Large intestine (tissue), 12 donors: ENCODE measurements at places on chromosomes 11 and 22.
A peak's percentile ranks its signal among the peaks of the same experiment; 100 is the strongest.

- peaks cover 11% of the 10 kb centered on the region for H3K27me3 ChIP-seq
- H3K4me3 ChIP-seq = no peak overlapping the region
- peaks cover 11% of the 10 kb centered on the region for H3K4me1 ChIP-seq
Measured at GRCh38 chr22:39179841-39180335, 27.4 kb upstream of the CBX7 start.

GRCh38 chr11:63556404-63557013 lies 6.7 kb downstream of the PLAAT2 start:
- no peak for DNase-seq
- no peak overlapping the region for H3K4me3 ChIP-seq
- peaks cover 4% of the 10 kb centered on the region for H3K4me1 ChIP-seq
- H3K36me3 ChIP-seq = no peaks in the 10 kb centered on the region

- no peaks in the 10 kb centered on the region for H3K4me1 ChIP-seq
- DNase-seq = no peak
- H3K27ac ChIP-seq = no peak overlapping the region
- no peaks in the 10 kb centered on the region for H3K36me3 ChIP-seq
- no peak overlapping the region for H3K4me3 ChIP-seq
Measured at GRCh38 chr11:78371221-78371891, 46.3 kb downstream of the GAB2 start.

DNA sequence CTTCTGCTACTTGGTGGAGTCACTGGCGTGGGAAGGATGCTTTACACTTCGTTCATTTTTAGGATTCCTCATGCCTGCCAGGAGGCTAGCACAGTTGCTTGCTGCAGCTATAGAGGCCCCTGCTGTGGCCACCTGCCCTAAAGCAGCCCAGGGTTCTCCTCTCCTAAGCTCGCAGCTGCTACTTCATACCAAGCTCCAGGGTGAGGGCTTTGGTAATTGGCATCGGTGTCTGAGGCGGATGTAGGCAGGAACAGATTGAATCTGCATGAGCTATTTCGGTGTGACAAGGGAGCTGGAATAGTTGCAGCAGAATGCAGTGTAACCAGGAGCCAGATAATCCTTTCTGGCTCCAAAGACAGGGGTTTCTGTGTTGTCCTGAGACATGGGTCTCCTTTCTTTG lies 133.1 kb downstream of the MICAL2 start:
- no peak overlapping the region for H3K27ac ChIP-seq
- peaks cover 28% of the 10 kb centered on the region for H3K36me3 ChIP-seq

DNA sequence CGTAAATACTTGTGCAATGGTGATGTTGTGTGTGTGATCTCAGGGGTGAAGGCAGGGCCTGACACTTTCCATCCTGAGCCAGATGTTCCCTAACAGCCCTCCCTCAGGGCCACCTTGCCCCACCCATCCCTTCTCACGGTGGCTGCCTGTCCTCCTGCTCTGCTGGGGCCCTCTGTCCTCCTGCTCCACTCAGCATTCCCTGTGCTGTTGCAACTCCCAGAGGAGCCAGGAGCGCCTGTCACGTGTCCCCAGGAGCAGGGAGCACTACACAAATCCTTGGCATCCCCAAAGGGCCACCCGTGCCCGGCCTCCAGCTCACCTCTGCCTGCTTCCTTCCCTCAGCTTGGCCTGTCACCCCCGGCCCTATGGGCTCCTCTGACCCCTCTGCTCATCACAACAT lies 10.2 kb upstream of the CSNK1E start:
- no peaks in the 10 kb centered on the region for H3K27me3 ChIP-seq
- no peak for DNase-seq
- H3K4me1 ChIP-seq = no peaks in the 10 kb centered on the region
- no peaks in the 10 kb centered on the region for H3K36me3 ChIP-seq
- H3K4me3 ChIP-seq = no peak overlapping the region
- H3K27ac ChIP-seq = no peak overlapping the region

DNA sequence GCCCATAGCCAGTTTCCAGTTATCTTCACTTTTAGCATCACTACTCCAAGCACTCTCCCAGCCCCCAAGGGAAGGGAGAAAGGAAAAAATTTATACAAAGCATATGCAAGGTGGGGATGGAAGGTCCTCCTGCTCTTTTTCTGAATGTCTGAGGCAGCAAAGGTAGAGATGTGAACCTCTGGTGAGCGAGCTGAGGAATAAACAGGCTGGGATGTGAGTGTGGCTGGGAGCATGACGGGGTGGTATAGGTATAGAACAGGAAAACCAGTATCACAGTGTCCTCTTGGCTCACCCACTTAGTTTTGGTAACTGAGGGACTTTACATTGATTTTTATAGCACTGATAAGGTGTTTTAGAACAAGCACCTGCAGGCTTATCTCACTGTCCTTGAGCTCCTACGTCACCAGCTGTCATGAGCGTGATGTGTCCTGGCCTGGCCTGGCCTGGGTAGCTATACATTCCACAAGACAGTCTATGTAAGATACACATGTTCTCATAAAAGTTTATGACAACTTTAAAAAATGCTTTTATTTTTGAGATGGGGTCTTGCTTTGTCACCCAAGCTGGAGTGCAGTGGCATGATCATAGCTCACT lies 10.3 kb upstream of the POLD3 start:
- H3K27me3 ChIP-seq = no peaks in the 10 kb centered on the region
- H3K4me1 ChIP-seq = peaks cover 6% of the 10 kb centered on the region
- no peaks in the 10 kb centered on the region for H3K36me3 ChIP-seq

DNA sequence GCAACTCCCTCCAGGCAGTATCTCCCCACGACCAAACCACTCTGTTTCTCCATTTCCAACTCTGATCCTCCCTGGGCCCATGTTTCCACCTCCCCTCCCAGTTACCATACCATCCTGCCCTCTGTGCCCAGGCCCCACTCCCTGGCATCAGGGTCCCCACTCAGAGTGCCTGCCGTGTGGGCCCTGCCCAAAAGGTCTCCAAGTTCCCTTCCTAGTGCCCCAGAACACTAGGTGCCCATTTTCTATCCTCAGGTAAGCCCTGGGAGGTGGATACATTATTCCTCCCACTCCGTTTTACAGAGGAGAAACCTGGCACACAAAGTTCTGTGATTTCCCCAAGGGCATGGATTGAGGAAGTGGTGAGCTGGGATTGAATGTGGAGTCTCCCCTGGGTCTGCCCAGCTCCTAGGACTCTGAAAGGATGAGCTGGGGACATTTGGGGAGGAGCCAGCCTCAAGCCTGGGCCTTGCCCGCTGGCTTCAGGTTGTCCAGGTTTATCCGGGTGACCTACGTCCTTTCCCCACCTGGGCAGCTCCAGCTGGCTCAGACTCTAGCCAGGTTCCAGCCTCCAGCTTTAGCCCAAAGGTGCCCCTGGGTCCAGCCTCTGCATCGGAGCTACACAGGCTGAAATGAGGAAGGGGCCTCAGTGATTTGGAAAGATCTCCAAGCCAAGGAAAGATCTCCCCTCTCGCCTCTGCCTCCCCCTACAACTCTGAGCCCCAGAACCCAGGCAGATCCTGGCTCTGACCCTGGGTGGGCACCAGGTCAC lies 2.2 kb upstream of the GSTT4 start:
- peaks cover 15% of the 10 kb centered on the region for H3K4me1 ChIP-seq
- H3K4me3 ChIP-seq = no peak overlapping the region
- no peaks in the 10 kb centered on the region for H3K36me3 ChIP-seq
- H3K27me3 ChIP-seq = no peaks in the 10 kb centered on the region
- DNase-seq = no peak
- H3K27ac ChIP-seq = no peak overlapping the region

GRCh38 chr11:113994077-113994954 lies 19.4 kb downstream of the HTR3A start:
- H3K27ac ChIP-seq = no peak overlapping the region
- no peaks in the 10 kb centered on the region for H3K4me1 ChIP-seq
- H3K27me3 ChIP-seq = peaks cover 21% of the 10 kb centered on the region
- no peak overlapping the region for H3K4me3 ChIP-seq
- no peaks in the 10 kb centered on the region for H3K36me3 ChIP-seq

GRCh38 chr22:46027211-46028105 lies 50.5 kb upstream of the WNT7B start:
- peaks cover 12% of the 10 kb centered on the region for H3K27me3 ChIP-seq
- H3K4me1 ChIP-seq = peaks cover 9% of the 10 kb centered on the region
- peak; percentile 77 for DNase-seq
- peak overlapping the region; percentile 16 for H3K27ac ChIP-seq

DNA sequence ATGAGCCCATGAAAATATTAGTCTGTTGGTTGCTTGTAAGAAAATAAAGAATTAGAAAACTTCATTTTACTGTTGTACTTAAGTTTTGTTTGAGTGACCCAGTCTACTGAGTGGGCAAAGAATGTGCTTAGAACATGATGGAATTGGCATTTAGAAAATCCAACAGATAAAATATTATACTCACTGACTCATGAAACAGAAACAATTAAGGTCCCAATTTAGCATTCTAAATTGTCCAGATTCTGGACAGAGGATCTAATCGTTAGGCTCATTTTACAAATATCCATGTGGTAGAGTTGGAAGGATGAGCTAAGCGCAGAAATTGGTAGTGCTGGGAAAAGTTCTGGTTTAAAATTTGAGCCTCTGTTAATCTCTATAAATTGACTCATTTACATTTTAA lies 45.4 kb downstream of the METTL15 start:
- H3K36me3 ChIP-seq = peaks cover 16% of the 10 kb centered on the region
- H3K4me3 ChIP-seq = no peak overlapping the region

DNA sequence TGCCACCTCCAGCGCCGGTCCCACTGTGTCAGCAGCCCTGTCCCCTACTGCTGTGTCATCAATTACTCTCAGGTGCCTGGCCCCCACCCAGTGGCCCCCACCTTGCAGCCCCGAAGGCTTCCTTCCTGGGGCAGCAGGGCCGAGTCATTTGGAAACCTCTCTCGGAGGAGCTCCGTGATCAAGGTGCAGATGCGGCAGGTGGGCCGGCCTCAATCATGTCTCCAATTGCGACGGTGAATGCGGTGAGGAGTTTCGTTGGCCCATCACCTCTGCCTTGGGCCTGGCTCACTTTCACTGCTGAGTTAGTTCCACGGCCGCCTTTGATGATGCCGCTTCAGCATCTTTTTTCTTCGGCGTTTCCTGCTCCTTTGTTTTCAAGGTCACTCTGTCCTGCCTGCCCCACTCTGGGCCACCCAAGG lies 11.3 kb upstream of the CXCR5 start:
- H3K27ac ChIP-seq = no peak overlapping the region
- no peaks in the 10 kb centered on the region for H3K36me3 ChIP-seq
- DNase-seq = no peak
- H3K27me3 ChIP-seq = no peaks in the 10 kb centered on the region
- H3K4me3 ChIP-seq = no peak overlapping the region

DNA sequence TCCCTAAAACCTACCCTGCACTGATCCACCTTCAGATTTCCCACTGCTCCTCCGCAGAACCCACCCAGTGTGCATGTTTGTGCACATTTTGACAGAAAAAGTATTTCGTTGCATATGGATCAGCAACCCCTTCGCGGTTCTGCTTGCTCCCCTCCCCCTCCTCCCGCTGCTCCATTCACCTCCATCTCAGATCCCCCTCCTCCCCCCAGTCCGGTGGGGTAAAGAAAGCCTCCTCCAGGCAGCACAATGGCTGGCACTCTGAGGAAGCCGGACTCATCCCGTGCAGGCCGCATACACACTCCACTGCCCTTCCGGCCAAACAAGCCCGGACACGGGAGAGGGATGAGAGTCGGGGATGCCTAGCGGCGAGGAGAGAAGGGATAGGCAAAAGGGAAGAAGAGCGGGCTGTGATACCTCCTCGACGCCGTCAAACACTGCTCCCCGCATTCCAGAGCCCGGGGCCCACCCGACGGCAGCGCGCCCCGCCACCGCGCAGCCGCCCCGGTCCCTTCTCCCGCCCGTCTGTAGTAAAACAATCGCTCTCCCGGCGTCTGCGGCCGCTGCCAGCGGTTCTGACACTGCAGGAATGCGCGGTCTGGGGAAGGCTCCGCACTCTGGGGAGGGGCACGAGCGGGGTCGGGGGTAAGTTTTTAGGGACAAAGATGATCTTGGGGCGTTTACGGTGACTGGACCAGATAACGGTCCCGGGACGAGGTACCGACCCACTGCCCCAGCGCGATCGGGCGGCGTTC lies 915 bp downstream of the FEZ1 start:
- DNase-seq = no peak
- no peak overlapping the region for H3K27ac ChIP-seq
- H3K4me3 ChIP-seq = peak overlapping the region; percentile 50
- no peaks in the 10 kb centered on the region for H3K36me3 ChIP-seq
- peaks cover 3% of the 10 kb centered on the region for H3K4me1 ChIP-seq

GRCh38 chr11:72642043-72642883 lies 32.0 kb downstream of the PDE2A start:
- peak; percentile 48 for DNase-seq
- H3K27me3 ChIP-seq = peaks cover 58% of the 10 kb centered on the region
- no peak overlapping the region for H3K27ac ChIP-seq
- H3K36me3 ChIP-seq = no peaks in the 10 kb centered on the region

GRCh38 chr11:77472991-77473800 lies 698 bp downstream of the PAK1 start:
- DNase-seq = no peak
- peaks cover 44% of the 10 kb centered on the region for H3K4me1 ChIP-seq
- H3K36me3 ChIP-seq = no peaks in the 10 kb centered on the region
- peak overlapping the region; percentile 69 for H3K4me3 ChIP-seq
- peak overlapping the region; percentile 88 for H3K27ac ChIP-seq

DNA sequence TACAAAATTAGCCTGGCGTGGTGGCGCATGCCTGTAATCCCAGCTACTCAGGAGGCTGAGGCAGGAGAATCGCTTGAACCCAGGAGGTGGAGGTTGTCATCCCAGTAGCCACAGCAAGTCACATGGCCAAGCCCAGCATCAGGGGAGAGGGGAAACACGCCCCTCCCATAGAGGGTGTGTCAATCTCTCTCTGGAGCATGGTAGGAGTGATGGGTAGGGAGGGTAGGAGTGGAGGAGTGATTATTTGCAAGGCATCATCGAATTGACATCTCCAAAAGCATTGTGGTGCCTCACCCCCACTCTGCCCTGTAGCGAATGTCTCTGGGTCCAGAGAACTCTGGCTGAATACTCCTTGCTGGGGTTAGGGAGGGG lies 6.1 kb upstream of the SSTR3 start:
- DNase-seq = no peak
- H3K4me3 ChIP-seq = no peak overlapping the region
- peaks cover 3% of the 10 kb centered on the region for H3K4me1 ChIP-seq
- H3K36me3 ChIP-seq = no peaks in the 10 kb centered on the region
- H3K27me3 ChIP-seq = no peaks in the 10 kb centered on the region
- H3K27ac ChIP-seq = no peak overlapping the region

- H3K4me3 ChIP-seq = no peak overlapping the region
- no peak for DNase-seq
- no peak overlapping the region for H3K27ac ChIP-seq
- H3K27me3 ChIP-seq = no peaks in the 10 kb centered on the region
- no peaks in the 10 kb centered on the region for H3K4me1 ChIP-seq
Measured at GRCh38 chr22:41009222-41009948, 58.2 kb downstream of the RBX1 start.
